ENCODE measurements at places on chromosomes 5 and 9.

GRCh38 chr5:120692325-120692724 lies 228.2 kb downstream of the PRR16 start:
- no peak for DNase-seq

DNA sequence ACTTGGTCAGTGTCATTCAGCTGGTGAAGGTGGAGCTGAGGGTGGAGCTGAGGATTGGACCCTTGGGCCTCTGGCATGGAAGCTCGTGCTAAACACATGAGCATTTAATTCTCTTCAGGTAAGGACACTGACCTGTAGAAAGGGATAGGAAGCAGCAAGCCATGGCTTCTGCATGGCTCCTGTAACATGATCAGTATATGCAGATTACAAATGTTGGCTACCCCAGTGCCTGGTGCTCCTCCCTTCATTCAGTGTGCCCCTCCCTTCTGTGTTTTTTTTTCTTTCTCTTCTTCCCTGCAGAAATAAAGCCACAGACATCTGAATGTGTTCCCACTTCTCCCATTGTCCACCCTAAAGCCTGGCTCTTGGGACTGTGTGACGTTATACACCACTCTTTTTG lies 52.9 kb downstream of the ARHGAP26 start:
- DNase-seq = no peak

DNA sequence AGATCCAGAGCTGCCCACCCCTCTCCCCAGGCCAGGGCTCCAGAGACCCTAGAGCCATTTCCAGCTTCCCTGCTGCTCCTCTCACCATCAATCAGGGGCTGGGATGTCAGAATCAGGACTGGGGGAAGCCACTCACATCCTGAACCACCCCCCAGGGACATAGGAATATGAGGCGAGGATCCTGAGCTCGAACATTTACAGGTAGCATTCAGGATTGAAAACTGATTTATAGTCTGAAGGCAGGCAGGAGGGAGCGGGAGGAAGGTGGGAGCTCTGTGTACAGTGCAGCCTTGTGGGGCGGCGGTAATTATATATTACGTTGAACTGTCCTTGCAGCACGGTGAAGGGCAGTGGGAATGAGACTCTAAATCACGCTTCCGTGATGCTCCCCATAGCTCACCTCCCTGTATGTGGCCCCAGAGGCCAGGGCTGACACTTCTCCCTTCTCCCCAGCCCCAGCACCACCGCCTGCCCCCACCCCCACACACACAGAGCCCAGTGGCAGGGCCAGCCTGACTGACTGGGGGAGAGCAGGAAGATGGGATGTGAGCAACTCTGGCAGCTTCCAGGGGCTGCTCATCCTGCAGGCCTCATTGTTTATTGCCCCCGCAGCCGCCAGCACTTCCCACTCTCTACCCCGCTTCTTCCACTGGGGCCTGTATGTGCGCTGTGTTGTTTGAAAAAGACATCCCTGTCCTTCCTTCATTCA lies 76.0 kb upstream of the HSPA9 start:
- no peak for DNase-seq

DNA sequence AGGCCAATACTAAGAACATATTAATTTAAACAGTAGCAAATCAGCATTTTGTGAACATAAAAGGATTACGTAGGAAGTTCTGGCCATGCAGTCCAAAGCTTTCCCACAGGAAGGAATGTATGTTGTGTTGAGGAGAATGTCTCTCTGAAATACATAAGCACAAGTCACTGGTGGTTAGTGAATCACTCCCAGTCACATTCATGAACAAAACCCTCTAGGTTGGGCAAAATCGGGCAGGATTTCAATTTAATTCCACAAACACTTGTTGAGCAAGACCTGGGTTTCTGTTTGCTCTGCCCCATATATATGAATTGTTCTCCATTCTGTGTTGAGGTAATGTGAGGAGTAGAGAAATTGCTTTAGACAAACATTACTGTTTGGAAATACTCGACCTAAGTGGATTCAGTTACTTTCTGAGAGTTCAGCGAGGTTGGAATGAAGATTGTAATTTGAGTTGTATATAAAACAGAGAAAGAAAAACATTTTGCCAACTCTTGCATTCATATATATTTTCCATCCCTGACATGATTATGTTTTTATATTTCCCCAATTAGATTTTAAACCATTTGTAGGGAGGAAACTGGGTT lies 127.6 kb upstream of the RPS23 start:
- DNase-seq = no peak

GRCh38 chr5:156036640-156037039 lies 290.3 kb upstream of the SGCD start:
- DNase-seq = no peak

DNA sequence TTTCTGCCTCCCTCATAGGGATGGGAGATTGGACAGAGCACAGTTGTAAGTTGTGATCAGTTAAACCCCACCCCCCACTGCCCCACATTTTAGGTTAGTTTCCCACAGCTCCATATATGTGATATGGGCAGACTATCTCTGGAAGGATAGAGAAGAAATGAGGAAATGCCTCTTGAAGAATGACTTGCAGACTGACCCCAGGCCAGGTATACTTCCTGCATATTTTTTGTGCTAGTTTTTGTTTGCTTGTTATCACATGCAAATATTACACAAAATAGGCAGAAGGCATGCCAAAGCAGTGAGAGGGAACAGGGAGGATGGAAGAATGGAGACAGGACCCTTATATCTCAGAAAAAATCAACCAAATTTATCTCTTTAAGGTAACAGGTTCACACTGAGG lies 10.1 kb upstream of the GLRX start:
- no peak for DNase-seq

DNA sequence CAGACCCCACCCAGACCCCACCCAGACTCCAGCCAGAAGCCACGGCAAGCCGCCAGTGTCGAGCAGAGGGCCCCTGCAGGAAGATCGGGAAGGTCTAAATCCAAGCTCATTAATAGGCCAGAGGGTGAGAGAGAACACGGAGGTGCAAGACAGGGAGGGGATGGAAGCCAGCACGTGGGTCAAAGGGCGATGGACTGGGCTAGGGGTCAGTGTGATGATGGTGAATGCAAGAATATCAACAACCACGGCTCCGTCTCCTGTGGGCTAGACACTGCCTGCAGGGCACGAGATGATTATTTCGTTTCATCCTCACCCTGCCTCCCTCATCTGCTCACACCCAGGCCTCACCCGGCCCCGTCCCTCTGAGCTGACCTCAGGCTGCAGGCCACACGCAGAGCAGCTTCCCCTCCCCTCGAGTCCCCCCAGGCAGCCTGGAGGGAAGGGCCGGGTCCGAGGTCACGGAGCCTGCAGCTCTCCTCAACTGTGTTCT lies 122.0 kb downstream of the COL23A1 start:
- DNase-seq = no peak

DNA sequence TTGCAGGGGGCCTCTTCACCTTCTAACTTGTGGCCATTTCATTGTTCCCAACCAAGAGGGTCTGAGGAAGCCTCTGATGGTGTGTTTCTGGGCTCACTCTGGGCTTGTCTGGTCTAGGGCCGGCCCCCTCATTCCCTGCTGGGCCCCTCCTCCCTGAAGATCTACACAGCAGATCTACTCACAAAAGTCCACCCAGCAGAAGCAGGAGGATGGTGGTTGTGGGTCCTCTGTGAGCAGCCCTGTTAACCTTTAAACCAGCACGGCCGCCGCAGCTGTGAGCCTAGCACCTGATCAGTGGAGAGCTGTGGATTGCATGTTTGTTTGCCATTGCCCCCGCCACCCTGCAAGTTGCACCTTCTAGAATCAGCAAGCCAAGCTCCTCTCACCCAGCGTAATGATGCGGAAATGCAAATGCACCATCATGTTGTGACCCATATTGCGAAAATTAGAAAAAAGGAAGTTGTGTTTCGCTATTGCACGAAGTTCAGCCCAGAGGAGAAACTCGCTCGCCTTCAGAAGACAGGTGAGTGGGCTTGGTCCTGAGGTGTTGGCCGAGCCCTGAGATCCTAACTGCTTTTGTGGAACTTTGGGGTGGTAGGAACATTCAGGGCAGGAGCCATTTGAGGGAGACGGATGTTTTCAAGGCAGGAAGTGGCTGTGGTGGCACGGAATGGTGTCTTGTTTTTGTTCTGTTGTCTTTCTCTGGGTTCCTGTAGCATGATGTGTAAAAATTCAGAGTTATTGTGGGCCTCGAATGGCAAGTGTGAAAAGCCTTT lies 16.7 kb downstream of the FGD3 start:
- peak; percentile 37 for DNase-seq

DNA sequence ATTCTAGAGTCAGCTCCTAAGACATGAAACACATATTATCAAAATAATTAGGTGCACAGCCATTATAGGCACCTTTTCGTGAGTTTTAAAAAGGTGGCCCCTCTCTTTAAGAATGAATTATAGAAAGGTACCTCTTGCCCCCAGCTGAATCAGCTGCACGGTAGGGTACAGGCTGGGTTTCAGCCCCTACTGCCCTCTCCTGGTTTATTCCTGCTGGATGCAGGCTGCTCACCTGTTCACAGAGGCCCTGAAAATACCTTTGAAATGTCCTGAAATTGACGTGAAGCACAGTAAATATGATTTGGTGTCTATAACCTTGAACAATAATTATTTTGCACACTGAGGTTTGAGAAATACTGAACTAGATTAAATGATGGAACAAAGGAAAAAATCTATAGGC lies 504.8 kb upstream of the SGCD start:
- no peak for DNase-seq

DNA sequence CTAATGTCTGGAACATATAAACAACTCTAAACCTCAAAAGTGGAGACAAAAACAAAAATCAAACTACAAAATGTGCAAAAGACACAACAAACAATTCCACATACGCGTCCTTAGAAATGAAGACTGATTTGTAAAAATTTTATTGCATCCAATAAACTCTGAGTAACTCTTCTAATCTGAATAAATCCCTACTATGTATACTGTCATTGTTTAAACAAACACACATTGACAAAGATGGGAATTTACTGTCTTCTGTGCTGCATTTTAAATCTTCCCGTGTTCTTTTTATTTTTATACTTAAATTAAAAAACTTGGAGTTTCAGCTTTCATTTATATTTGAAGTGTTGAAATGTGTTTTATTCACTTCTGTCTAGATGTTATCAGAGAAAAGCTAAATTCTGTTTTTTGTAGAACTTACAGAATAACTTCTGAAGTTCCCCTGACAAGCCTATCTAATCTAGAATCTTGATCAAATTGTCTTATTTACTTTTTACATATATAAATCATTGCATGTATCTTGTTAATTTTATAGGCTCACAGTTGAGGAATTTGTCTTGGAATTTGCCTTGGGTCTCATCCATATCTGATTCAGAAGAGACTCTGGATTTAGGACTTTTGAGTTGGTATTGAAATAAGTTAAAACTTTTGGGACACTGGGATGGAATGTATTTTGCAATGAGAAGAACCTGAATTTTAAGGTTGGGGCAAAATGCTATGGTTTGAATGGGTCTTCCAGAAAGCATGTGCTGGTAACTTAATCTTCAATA lies 2064.4 kb upstream of the C9orf72 start:
- DNase-seq = no peak

DNA sequence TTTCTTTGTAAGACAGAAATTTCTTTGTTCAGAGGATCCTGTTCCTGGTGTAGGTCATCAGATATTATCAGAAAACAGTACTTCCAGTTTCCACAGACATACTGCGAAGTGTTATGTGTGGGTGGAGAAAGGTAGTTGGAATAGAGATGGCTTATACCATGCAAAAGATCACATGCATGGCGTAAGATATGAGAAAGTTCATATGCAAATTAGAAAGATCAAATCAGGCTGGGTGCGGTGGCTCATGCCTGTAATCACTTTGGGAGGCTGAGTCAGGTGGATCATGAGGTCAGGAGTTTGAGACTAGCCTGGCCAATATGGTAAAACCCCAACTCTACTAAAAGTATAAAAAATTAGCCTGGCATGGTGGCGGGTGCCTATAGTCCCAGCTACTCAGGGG lies 65.2 kb upstream of the GLIS3 start:
- DNase-seq = no peak

GRCh38 chr9:103819936-103820335 lies 274.2 kb upstream of the SMC2 start:
- DNase-seq = no peak

DNA sequence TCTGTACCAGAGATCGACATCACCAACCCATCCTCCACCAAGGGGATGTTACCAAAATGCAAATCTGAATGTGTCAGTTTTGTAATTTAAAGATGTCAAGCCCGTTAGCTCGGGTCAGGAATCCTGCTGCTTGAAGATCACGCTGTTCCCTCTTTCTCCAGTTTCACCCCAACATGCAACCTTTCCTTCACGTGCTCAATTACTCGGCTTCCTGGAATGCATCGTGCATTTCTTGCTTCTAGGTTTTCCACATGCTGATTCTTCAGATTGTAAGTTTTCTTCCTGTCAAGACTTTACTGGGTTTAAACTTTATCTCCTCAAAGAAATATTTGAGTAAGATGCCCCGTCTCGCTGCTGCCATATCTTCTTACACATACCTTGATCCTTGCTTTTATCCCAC lies 209.5 kb upstream of the SNX2 start:
- DNase-seq = no peak

- no peak for DNase-seq
These were observed 44.0 kb downstream of the TNPO1 start for GRCh38 chr5:72860499-72860898.

GRCh38 chr5:90293931-90294330 lies 115.6 kb downstream of the CETN3 start:
- no peak for DNase-seq

GRCh38 chr5:113263545-113263944 lies 171.2 kb downstream of the TSSK1B start:
- no peak for DNase-seq

DNA sequence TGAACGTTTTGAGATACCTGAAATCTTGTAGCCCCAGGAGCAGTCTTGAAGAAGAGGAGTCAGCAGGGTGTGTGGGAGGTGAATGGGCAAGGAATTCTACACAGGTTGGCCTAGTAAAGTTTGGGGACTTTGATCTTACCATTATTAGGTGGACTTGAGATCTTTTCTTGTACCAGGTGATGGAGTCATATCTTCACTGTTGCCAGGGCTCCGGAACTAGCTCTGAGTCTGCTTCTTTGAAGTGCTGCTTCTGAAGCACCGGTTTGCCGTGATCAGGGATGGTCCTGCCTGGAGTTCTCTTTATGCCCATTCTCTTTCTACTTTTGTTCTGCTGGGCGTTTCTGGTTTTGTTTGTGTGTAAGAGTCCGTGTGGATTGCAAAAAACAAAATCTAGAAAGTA lies 27.4 kb downstream of the RCL1 start:
- no peak for DNase-seq

DNA sequence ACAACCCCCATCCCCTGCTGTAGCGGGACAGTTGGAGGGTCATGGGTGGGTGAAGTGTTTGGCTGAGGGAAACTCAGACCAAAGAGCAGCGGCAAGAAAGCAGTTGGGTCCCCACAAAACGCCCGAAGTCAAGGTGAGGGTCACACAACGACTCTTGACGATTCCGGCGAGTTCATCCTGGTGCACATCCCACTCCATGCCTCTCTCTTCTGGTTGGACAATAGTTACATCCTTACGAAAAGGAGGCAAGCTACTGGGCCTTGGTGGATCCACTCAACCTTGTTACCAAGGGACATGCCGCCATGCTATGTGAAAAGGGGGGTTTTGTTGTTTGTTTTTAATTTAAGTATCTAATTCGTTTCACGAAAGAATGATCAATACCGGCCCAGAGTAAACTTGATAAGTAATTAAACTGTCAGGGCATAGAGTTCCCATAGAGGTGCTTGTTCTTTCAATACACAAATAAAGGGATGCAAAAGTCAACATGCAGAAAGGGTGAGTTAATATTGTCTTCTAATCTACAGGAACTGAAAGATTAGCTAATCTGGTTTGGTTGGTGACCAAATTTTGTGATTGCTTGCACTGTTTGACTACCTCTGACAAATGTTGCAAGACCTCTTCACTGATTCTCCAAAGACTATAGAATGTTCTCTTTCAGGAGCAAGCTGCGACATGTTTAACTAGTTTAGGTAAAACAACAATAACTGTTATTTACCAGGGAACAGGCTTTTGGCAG lies 732 bp upstream of the SMIM15 start:
- no peak for DNase-seq

GRCh38 chr5:157918811-157919742 lies 60.1 kb upstream of the CLINT1 start:
- no peak for DNase-seq

All from right forelimb (tissue), 1 donor.